Activated B cell treated with CpG ODN at 0.5 μM for 24 hours (primary cell): ENCODE measurements at places on chromosomes 3 and 15.
A peak's percentile ranks its signal among the peaks of the same experiment; 100 is the strongest.

GRCh38 chr3:49703443-49703927 is 14.1 kb downstream of the RNF123 start:
- H3K4me3 ChIP-seq, result no peak overlapping the region
- peak; percentile 54 for DNase-seq
- peaks cover 50% of the 10 kb centered on the region for H3K36me3 ChIP-seq
- H3K27me3 ChIP-seq, result no peaks in the 10 kb centered on the region
- peak overlapping the region; percentile 41 for H3K27ac ChIP-seq

- H3K4me1 ChIP-seq, result peaks cover 65% of the 10 kb centered on the region
- peak overlapping the region; percentile 76 for H3K4me3 ChIP-seq
Measured at GRCh38 chr3:122004991-122005565, 17.0 kb downstream of the ILDR1 start.

GRCh38 chr15:50685976-50686468 is 575 bp downstream of the TRPM7 start:
- peak overlapping the region; percentile 99 for H3K4me3 ChIP-seq
- H3K27me3 ChIP-seq, result no peaks in the 10 kb centered on the region
- no peak for DNase-seq
- H3K36me3 ChIP-seq, result peaks cover 41% of the 10 kb centered on the region
- H3K4me1 ChIP-seq, result peaks cover 64% of the 10 kb centered on the region

DNA sequence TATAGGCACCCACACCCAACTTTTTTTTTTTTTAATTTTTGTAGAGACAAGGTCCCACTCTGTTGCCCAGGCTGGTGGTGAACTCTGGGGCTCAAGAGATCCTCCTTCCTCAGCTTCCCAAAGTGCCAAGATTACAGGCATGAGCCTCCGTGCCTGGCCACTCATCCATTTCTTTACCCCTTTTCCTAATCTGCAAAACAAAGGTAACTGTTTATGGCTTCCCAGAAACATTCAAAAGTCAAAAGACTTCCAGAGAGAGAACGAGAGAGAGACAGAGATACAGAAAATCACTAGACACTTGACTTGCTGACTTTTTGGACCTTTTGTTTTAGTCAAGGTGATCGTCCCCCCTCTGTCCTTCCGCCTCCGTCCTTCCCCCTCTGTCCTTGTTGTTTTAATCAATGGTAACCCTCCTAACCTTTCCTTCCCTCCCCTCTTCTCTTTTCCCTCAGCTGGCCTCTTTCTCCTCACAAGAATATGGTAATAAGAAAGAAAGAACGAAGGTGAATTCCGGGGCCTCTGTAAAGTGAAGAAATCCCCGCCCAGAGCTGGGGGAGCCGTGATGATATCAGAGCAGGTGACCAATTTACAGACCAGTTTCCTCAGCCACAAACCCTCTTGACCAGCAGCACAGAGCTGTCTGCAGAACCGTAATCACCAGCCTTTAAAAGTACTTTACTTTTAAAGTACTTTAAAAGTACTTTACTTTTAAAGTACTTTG is 21.9 kb downstream of the KLHL6 start:
- no peaks in the 10 kb centered on the region for H3K27me3 ChIP-seq
- DNase-seq, result no peak
- H3K36me3 ChIP-seq, result peaks cover 22% of the 10 kb centered on the region
- peak overlapping the region; percentile 61 for H3K4me3 ChIP-seq

- DNase-seq, result no peak
- no peak overlapping the region for H3K27ac ChIP-seq
- peaks cover 18% of the 10 kb centered on the region for H3K27me3 ChIP-seq
- H3K4me3 ChIP-seq, result no peak overlapping the region
- no peaks in the 10 kb centered on the region for H3K36me3 ChIP-seq
- H3K4me1 ChIP-seq, result no peaks in the 10 kb centered on the region
Measured at GRCh38 chr3:38598791-38599190, 50.7 kb downstream of the SCN5A start.

DNA sequence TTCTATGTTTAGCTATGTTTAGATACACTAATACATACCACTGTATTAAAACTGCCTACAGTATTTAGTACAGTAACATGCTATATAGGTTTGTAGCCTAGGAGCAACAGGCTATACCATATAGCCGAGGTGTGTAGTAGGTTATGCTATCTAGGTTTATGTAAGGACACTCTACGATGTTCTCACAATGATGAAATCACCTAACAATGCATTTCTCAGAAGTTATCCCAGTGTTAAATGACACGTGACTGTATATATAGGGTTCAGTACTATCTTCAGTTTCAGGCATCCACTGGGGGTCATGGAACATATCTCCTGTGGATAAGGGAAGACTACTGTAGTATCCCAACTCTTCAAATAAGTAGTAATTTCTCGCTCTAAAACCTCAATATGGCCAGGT is 97.4 kb downstream of the TMCC1 start:
- H3K27me3 ChIP-seq, result no peaks in the 10 kb centered on the region
- H3K27ac ChIP-seq, result no peak overlapping the region
- peaks cover 6% of the 10 kb centered on the region for H3K36me3 ChIP-seq
- H3K4me1 ChIP-seq, result peaks cover 19% of the 10 kb centered on the region
- DNase-seq, result no peak

- no peaks in the 10 kb centered on the region for H3K4me1 ChIP-seq
- no peak overlapping the region for H3K4me3 ChIP-seq
Measured at GRCh38 chr15:58200739-58201138, 62.6 kb downstream of the AQP9 start.

DNA sequence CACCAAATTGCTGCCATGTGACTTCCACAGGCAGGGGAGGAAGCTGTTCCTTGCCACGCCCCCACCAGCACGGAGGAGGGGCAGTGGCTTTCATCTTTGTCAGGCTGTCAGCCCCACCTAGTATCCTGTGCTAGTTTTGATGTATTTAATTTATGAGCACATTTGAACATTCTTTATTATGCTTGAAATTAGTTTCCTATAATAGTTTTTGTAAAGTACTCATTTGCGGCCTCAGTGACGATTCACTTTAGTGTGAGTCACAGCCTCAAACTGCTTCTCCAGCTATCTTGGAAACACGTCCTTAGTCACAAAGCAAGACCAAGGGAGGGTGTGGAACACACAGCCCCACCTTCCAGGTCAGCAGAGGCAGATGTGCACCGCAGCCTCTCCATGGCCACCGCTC is 239.9 kb upstream of the ATP10A start:
- no peak for DNase-seq
- no peak overlapping the region for H3K4me3 ChIP-seq
- H3K36me3 ChIP-seq, result no peaks in the 10 kb centered on the region
- H3K4me1 ChIP-seq, result no peaks in the 10 kb centered on the region
- no peaks in the 10 kb centered on the region for H3K27me3 ChIP-seq

- H3K27ac ChIP-seq, result no peak overlapping the region
- peaks cover 11% of the 10 kb centered on the region for H3K27me3 ChIP-seq
- no peak for DNase-seq
- no peaks in the 10 kb centered on the region for H3K4me1 ChIP-seq
- no peak overlapping the region for H3K4me3 ChIP-seq
- H3K36me3 ChIP-seq, result no peaks in the 10 kb centered on the region
Measured at GRCh38 chr3:123376451-123377242, 72.2 kb downstream of the ADCY5 start.

- no peak for DNase-seq
- H3K27me3 ChIP-seq, result no peaks in the 10 kb centered on the region
- no peaks in the 10 kb centered on the region for H3K4me1 ChIP-seq
- H3K27ac ChIP-seq, result no peak overlapping the region
Measured at GRCh38 chr3:178434206-178434805, 101.9 kb upstream of the KCNMB2 start.

- H3K4me1 ChIP-seq, result peaks cover 21% of the 10 kb centered on the region
- H3K27ac ChIP-seq, result no peak overlapping the region
- DNase-seq, result no peak
- no peaks in the 10 kb centered on the region for H3K27me3 ChIP-seq
- peaks cover 76% of the 10 kb centered on the region for H3K36me3 ChIP-seq
Measured at GRCh38 chr3:10277115-10277625, 15.6 kb downstream of the GHRL start.

DNA sequence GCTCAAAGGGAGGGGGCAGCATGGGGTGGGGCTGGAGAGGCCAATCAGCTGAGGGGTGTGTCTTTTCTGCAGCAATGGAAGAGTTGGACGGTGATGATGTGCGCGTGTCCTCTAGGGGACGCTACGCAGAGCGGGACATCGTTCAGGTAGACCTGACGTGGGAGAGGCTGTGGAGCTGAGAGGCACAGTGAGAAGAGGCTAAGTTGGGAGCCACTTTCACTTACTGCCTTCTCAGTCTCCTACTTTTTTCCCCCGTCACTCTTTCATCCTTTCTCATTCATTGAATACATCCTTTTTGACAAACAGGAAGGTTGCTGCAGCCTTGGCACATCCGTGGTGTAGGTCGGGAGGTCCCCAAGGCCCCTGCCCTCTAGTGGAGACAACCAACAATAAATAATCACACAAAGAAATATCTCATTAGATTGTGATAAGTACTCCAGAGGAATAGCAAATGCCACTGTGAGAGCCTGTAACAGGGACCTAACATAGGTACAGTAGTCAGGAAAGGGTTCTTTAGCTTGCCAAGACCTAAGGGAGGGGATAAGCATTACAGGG is 4.4 kb upstream of the BRPF1 start:
- no peaks in the 10 kb centered on the region for H3K27me3 ChIP-seq
- DNase-seq, result peak; percentile 31
- H3K4me3 ChIP-seq, result peak overlapping the region; percentile 77
- peaks cover 4% of the 10 kb centered on the region for H3K36me3 ChIP-seq
- peaks cover 22% of the 10 kb centered on the region for H3K4me1 ChIP-seq
- H3K27ac ChIP-seq, result peak overlapping the region; percentile 62

- no peaks in the 10 kb centered on the region for H3K27me3 ChIP-seq
- no peak for DNase-seq
- no peak overlapping the region for H3K4me3 ChIP-seq
- H3K36me3 ChIP-seq, result no peaks in the 10 kb centered on the region
- H3K27ac ChIP-seq, result no peak overlapping the region
Measured at GRCh38 chr3:60886518-60886917, 364.7 kb downstream of the FHIT start.

GRCh38 chr3:29827756-29828155 is 546.9 kb downstream of the RBMS3 start:
- no peak overlapping the region for H3K4me3 ChIP-seq
- DNase-seq, result no peak
- H3K36me3 ChIP-seq, result no peaks in the 10 kb centered on the region

DNA sequence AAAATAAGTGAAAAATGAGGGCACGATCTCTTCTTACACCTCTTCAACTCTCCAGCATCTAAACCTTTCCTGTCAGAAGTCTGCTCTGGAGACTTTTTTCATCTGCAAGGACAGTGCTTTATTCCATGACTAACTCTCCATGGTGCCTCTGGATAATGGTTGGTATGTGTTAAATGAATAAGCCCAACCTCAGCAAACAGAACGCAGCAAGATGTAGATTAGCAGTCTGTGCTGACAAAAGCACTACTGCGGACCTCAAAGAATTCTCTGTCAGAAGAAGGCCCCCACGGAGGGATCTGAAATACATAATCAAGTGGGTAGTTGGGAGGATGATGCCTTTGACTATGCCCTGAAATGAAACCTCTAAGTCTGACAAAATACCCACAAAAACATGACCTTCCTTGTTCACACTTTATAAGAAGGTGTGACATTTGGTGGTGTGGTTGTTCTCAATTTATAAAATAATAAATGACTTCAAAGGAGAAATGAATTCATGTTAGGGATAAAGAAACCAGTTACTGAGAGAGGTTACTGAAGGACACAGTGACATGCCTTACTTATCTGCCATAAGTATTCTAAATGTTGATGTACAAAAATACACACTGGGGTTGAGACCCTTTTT is 43.2 kb upstream of the ADCY5 start:
- H3K4me1 ChIP-seq, result no peaks in the 10 kb centered on the region
- peaks cover 44% of the 10 kb centered on the region for H3K36me3 ChIP-seq
- H3K27me3 ChIP-seq, result no peaks in the 10 kb centered on the region

GRCh38 chr15:69748131-69748530 is 295.5 kb downstream of the RPLP1 start:
- peaks cover 22% of the 10 kb centered on the region for H3K4me1 ChIP-seq
- H3K27ac ChIP-seq, result no peak overlapping the region
- H3K36me3 ChIP-seq, result peaks cover 4% of the 10 kb centered on the region
- no peak overlapping the region for H3K4me3 ChIP-seq
- no peak for DNase-seq
- peaks cover 11% of the 10 kb centered on the region for H3K27me3 ChIP-seq

GRCh38 chr3:153339065-153339464 is 177.0 kb downstream of the RAP2B start:
- H3K36me3 ChIP-seq, result no peaks in the 10 kb centered on the region
- no peaks in the 10 kb centered on the region for H3K4me1 ChIP-seq
- H3K4me3 ChIP-seq, result no peak overlapping the region
- H3K27me3 ChIP-seq, result no peaks in the 10 kb centered on the region
- DNase-seq, result no peak
- H3K27ac ChIP-seq, result no peak overlapping the region

DNA sequence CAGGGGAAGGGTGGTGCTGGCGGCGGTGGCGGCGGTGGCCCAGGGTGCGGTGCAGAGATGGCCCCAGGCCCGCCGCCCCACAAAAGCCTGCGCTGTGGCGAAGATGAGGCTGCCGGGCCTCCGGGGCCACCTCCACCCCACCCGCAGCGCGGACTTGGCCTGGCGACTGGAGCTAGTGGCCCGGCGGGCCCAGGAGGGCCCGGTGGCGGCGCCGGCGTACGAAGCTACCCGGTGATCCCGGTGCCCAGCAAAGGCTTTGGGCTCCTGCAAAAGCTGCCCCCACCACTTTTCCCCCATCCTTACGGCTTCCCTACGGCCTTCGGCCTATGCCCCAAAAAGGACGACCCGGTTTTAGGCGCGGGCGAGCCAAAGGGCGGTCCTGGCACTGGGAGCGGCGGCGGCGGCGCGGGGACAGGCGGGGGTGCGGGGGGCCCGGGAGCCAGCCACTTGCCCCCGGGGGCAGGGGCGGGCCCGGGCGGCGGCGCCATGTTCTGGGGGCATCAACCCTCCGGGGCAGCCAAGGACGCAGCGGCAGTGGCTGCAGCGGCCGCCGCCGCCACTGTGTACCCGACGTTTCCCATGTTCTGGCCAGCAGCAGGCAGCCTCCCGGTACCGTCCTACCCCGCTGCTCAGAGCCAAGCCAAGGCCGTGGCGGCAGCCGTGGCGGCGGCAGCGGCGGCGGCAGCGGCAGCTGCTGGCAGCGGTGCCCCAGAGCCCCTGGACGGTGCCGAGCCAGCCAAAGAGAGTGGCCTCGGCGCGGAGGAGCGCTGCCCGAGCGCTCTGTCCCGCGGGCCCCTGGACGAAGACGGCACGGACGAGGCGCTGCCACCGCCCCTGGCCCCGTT is 1.6 kb downstream of the SKOR1 start:
- H3K4me3 ChIP-seq, result no peak overlapping the region
- peaks cover 2% of the 10 kb centered on the region for H3K36me3 ChIP-seq
- H3K4me1 ChIP-seq, result peaks cover 49% of the 10 kb centered on the region
- no peak overlapping the region for H3K27ac ChIP-seq

- H3K4me1 ChIP-seq, result no peaks in the 10 kb centered on the region
- H3K27ac ChIP-seq, result no peak overlapping the region
- H3K4me3 ChIP-seq, result no peak overlapping the region
Measured at GRCh38 chr15:72086010-72086697, 31.8 kb downstream of the MYO9A start.
